ENCODE measurements at places on chromosomes 2 and 18.

GRCh38 chr2:226354434-226354833 lies 445.2 kb downstream of the IRS1 start:
- no peak for DNase-seq

DNA sequence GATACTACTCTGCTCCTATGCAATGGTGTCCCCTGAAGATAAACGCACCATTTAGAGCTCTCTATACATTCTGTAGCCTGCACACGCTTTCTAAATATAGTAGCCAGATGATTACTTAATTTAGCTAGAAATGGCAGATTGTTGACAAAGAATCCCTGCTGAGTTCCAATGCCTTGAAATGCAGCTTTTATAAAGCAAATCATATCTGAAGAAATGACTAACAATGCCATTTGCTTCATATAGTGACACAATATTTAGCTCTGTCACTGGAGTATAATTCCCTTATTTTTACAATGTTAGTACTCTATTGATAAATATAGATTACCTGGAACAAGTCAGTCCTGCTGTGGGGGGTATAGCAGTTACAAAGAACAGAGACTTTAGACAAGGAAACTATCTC lies 166.2 kb downstream of the CDCA7 start:
- DNase-seq: no peak

DNA sequence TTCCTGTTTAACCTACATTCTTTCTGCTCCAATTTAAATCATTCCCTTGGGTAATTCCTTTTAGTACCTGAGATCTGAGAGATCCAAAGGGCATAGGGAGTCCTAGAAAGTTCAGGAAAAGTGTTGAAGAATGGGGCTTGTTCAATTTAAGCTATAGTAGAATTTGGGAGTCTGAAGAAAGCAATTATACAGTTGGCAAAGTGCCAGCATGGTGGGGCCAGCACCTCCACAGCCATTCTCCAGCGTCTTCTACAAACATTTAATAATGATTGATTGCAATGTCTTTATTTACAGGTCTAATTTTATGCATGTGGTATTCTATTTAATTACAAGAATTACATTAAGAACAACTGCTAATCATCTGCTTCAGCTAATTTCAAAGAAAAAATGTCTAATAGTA lies 957.7 kb upstream of the GYPC start:
- DNase-seq: no peak

- DNase-seq: no peak
Measured at GRCh38 chr2:74107071-74107470, 40.6 kb downstream of the BOLA3 start.

DNA sequence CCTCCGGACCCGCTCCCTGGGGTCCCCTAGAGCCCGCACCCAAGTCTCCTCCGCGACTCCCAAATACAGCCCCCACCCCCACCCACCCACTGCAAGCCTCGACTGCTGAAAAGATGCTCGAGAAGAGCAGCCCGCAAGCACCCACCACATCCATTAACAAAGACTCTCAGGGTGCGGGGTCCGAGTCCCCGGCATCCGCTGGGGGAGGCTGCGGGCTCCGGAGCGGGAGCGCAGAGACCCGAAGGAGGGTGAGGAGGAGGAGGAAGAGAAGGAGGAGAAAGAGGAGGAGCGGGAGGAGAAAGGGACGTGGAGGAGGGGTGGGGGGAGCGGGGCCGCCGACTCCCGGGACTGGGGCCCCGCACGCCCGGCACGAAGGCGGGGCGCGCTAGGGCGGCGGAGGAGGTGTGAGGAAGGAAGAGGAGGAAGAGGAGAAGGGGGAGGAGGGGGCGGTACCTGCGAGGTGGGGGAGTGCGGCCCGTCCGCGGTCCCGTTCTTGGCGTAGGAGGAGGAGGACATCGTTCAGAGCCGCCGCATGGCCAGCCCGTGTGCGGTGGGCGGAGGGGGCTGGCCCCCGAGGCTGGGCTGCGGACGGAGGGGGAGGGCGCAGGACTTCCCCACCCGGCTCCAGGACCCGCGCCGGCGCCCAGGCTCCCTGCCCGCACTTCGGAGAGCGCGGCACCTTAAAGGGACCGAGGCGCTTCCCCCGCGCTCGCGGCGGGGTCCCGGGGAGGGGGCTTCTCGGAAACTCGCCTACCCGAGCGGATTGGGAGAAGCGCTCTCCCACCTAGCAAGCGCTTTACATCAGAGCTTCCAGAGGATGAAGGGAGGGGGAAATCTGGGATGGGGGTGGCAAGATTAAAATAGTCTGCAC lies at the start of gene CACNB4:
Gene CACNB4, minus strand, starts transcription at position 549 of the 871 bp plus-strand sequence.
- no peak for DNase-seq

GRCh38 chr2:231699006-231699405 lies 9.3 kb upstream of the PTMA start:
- no peak for DNase-seq

DNA sequence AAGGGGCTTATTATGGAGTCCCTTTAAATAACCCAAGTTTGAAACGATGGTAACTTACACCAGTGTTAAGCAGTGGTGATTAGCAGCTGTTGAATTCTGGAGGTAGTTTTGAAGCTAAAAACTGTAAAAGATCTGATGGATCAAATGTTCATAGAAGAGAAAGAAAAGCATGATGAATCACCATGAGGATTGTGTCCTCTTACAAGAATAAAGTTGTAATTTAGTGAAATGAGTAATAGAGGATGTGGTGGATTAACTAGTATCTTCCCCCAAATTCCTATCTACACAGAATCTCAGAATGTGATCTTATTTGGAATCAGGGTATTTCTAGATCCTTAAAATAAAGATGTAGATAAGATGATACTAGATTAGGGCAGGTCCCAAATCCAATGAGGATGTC lies 1138.2 kb upstream of the TMEFF2 start:
- no peak for DNase-seq

DNA sequence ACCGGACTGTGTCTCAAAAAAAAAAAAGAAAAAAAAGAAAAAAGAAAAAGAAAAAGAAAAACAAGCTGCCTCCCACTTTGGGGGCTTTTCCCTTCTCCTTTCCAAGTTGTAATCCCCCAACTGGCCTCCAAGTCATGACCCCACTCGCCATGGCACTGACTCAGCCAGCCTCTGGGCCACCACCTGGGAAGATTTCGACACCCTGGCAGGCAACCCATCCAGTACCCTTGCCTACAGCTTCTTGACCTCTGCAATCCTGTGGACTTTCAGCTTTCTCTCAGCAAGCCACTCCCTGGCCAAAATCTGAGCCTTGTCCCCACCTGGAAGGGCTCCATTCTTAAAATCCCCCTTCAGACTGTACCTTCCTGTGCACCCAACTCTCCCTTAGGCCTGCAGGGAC lies 22.3 kb upstream of the FOSL2 start:
- DNase-seq: no peak

DNA sequence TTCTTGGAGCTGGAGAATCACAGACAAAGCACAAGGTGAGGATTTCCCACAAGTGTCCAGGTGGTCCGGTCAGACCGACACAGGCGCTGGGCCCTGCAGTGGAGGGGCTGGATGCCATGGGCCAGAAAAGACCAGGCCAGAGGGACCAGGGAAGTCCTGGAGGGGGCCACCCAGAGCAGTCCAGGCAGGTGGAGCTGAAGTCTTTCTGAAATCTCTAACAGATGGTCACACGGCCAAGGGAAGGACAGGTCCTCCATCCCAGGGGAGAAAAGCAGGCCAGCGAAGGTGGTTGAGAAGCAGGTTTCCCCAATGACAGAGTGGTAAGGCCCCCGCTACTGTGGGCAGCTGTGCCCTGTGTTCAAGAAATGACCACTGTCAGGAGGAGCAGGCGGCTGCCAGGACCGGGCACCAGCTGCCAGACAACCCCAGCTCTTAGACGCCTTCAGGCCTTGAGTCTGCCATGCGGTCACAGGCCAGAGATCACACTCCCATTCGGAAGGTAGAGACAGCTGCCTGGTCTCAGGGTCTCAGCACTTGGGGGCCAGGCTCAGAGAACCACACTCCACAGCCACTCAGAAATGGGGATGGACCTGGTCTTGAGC lies 25.9 kb downstream of the HS1BP3 start:
- DNase-seq: no peak

- DNase-seq: no peak
Measured at GRCh38 chr2:143730155-143730952, 601.1 kb downstream of the ARHGAP15 start.

- DNase-seq: no peak
Measured at GRCh38 chr18:6729247-6730091, at the start of gene ARHGAP28. ARHGAP28 (plus strand) TSS chr18:6729716; CDS start chr18:6729822, 106 bp downstream.

- no peak for DNase-seq
Measured at GRCh38 chr2:177545981-177546585, 153.5 kb downstream of the AGPS start.

- no peak for DNase-seq
Measured at GRCh38 chr18:26667046-26667445, 118.7 kb upstream of the KCTD1 start.

- no peak for DNase-seq
Measured at GRCh38 chr2:189504238-189504637, 63.0 kb downstream of the WDR75 start.

- no peak for DNase-seq
Measured at GRCh38 chr2:222799262-222799918, 61.4 kb upstream of the ACSL3 start.

- no peak for DNase-seq
Measured at GRCh38 chr18:49865401-49865800, 52.1 kb upstream of the ACAA2 start.

DNA sequence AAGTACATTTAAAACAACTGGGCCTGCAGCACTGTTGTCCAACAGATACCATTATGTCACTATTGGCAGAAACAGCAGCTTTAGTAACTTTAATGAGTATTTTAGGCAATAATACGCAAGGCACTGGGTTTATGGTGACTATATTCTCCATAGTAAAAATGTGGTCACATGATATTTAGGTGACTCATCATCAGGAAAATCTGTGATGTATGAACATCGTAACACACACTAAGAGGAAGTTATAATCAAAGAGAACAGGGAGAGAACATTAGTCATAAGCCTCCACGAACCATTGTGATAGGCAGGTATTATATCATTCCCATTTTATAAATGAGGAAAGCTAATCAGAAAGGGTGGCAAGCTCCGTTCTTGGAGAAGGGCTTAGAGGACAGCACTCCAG lies 36.9 kb downstream of the RAPH1 start:
- no peak for DNase-seq

DNA sequence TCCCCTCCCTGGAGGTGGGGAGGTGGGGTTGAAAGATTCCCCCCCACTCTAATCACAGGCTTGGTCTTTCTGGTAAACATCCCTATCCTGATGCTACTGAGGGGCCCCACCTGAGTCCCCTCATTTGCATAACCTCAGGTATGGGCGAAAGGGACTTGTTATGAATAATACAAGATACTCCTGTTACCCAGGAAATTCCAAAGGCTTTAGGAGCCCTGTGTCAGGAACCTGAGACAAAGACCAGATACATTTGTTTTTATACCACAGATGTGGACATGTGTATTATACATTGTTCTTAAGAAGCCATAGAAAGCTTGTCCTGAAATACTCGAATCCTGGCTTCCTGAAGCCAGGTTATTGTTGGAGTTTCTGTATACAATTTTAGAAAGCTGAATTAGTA lies 62.8 kb downstream of the MYO1B start:
- DNase-seq: no peak

GRCh38 chr18:9546468-9546867 lies 67.9 kb downstream of the PPP4R1 start:
- DNase-seq: no peak

GRCh38 chr18:62611453-62612288 lies 88.8 kb downstream of the ZCCHC2 start:
- no peak for DNase-seq

GRCh38 chr2:223075301-223076270 lies 23.6 kb downstream of the KCNE4 start:
- DNase-seq: no peak

- DNase-seq: no peak
Measured at GRCh38 chr2:199458806-199459285, 1.1 kb upstream of the SATB2 start.

- DNase-seq: no peak
Measured at GRCh38 chr2:61016392-61017002, 1.0 kb upstream of the PEX13 start.

GRCh38 chr2:182057002-182057401 lies 71.3 kb downstream of the PPP1R1C start:
- DNase-seq: no peak

- DNase-seq: no peak
Measured at GRCh38 chr2:26979741-26980140, 9.3 kb downstream of the MAPRE3 start.

DNA sequence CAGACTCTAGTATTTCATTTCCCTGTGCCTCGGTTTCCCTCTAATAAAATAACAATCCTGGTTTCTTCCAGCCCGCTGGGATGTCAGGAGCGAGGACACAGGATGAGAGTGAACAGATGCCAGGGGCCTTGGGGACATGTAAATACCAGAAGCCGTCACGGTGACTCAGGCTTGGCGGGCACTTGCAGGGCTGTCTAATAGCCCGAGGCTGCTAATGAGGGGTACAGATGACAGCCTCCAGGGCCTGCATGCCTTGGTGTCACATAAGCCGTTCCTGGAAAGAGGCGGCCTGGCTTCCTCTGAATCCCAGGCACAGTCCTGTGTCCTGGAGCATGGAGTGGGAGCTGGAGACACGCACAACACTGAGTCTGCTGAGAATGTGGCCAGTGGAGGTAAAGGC lies 28.2 kb downstream of the HS1BP3 start:
- no peak for DNase-seq

- DNase-seq: no peak
Measured at GRCh38 chr2:105299290-105299689, 30.2 kb downstream of the TGFBRAP1 start.

DNA sequence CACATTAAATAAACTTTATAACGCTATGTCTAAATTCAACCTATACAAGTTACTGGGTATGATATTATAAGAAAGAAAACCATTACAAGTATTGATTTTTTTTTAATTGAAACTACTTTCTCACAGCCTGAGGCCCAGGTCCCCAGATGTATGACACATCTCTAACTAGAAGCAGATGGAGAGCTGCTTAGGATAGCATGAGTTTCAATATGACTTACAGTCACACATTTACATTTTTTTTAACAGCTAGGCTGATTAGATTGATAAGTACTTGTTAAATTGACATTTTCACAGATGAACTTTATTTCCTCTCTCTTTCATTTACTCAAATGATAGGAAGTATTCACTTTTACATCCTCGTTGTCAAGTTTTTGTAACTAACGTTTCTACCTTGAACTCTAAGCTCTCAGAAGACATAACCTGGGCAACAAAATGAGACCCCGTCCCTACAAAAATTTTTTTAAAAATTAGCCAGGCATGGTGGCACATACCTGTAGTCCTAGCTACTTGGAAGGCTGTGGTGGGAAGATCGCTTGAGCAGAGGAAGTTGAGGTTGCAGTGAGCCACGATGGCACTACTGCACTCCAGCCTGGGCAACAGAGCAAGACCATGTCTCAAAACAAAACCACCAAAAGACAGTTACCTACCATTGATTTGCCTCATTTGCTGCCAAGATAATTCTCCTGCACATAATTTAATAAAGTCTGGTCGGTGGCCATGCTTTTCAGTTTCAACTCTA lies 52.4 kb downstream of the STK39 start:
- no peak for DNase-seq

- no peak for DNase-seq
Measured at GRCh38 chr2:235502336-235502735, 8.5 kb downstream of the AGAP1 start.

DNA sequence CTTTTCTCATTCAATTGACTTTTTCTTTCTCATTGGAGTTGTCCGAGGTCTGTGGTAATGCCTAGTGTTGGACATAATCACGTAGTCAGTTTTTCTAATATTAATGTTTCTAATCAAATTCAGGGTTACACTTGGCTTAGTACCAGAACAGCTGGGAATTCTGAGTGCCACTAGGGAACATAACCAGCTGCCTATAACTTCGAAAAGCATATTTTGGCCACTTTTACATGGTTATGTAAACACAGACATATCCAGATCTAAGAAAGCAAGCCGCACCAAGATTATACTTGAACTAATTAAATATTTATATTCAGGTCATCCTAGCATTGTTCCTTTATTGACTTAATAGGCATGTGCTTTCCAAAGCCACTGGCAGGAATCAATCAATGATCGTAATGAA lies 91.1 kb upstream of the ARHGAP28 start:
- no peak for DNase-seq

All from stimulated activated CD8-positive, alpha-beta memory T cell treated with anti-CD3 and anti-CD28 coated beads, Interleukin-12 subunit alpha, Interleukin-12 subunit beta, amount 100 ng/mL, for 4 hours (primary cell).